Pancreas (tissue), 10 donors: ENCODE measurements at places on chromosomes 12 and 14. TPM values are rescaled to one million over a fixed set of nuclear protein-coding genes. Genes with fewer than 3 reads are reported as not detected.

Gene NCOR2
- total RNA-seq = 104 TPM

- no peaks in the 10 kb centered on the region for H3K27me3 ChIP-seq
- no peaks in the 10 kb centered on the region for H3K36me3 ChIP-seq
- H3K4me1 ChIP-seq = peaks cover 10% of the 10 kb centered on the region
Measured at GRCh38 chr14:76373456-76373855, 2.5 kb upstream of the ESRRB start.

DNA sequence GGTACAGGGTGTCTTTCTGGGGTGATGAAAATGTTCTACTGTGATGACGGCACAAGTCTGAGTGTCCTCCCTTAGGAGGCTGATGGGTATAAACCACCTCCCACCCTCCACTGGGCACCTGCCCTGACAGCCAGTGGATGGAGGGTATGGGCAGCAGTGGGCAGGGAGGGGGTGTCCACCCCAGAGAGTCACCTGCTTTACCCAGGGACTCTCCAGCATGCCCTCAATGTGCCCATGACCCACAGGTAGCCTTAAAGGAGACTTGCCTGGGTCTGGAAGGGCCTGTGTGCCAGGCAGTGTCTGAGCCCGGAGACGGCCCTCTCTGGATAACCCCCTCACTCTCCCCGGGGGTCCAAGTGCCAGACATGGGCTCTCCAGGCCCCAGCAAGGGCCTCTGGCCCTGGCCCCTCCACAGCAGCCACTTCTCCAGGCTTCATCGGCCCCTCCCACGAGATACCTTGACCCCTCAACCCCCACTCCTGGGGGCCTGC lies 38.8 kb downstream of the CCNK start:
- H3K4me3 ChIP-seq = no peak overlapping the region
- no peak overlapping the region for H3K27ac ChIP-seq
- DNase-seq = peak; percentile 49
- H3K4me1 ChIP-seq = no peaks in the 10 kb centered on the region

Gene AP5M1
- 20.4 TPM for total RNA-seq

GRCh38 chr14:83133981-83134645 lies 1600.5 kb upstream of the SEL1L start:
- no peaks in the 10 kb centered on the region for H3K27me3 ChIP-seq
- no peak for DNase-seq
- no peaks in the 10 kb centered on the region for H3K36me3 ChIP-seq
- H3K4me1 ChIP-seq = no peaks in the 10 kb centered on the region

DNA sequence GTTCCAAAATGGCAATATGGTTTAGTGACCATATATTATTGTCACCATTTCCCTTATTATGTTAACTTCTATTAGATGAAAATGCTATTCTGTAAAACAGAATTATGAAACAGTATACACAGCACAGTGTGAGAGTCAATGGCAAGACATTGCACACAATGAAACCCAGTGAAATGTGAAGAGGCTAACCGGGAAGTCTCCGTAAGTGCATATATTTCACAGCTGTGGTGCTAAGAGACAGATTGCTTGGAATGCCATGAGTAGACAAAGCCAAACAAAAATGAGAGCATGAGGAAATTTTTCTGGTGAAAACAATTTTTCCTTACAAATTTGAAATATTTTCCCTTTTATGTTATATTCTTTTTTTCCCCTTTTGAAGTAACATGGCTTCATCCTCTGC lies 49.4 kb downstream of the DYRK2 start:
- no peak for DNase-seq
- H3K4me3 ChIP-seq = no peak overlapping the region
- no peaks in the 10 kb centered on the region for H3K36me3 ChIP-seq
- H3K27ac ChIP-seq = no peak overlapping the region
- H3K4me1 ChIP-seq = no peaks in the 10 kb centered on the region

Gene LRRK2
- 9.0 TPM for total RNA-seq

DNA sequence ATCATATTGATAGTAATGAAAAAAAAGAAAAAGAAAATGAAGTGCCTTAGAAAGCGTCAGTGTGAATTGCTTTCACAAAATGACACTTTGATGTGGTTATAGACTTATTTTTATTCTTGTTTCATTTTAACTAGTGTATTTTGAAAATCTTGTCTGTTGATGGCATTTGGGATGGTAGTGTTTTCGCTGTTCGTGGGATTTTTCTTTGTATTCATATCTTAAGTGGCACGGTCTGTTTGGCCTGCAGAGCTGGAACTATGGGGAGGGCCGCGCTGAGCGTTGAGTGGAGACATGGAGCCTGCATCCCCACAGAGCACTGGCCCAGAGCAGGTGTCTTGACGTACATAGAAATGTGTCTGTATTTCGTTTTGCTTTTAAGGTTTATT lies 61.6 kb downstream of the WDR20 start:
- H3K36me3 ChIP-seq = no peaks in the 10 kb centered on the region
- no peak overlapping the region for H3K4me3 ChIP-seq
- H3K4me1 ChIP-seq = peaks cover 3% of the 10 kb centered on the region

GRCh38 chr14:101410126-101410525 lies 151.2 kb upstream of the DIO3 start:
- H3K36me3 ChIP-seq = no peaks in the 10 kb centered on the region
- H3K27me3 ChIP-seq = no peaks in the 10 kb centered on the region
- H3K27ac ChIP-seq = no peak overlapping the region
- peaks cover 11% of the 10 kb centered on the region for H3K4me1 ChIP-seq

- H3K4me1 ChIP-seq = peaks cover 8% of the 10 kb centered on the region
- peak; percentile 13 for DNase-seq
- no peaks in the 10 kb centered on the region for H3K27me3 ChIP-seq
- no peak overlapping the region for H3K27ac ChIP-seq
Measured at GRCh38 chr12:122876731-122877130, 19.2 kb downstream of the VPS37B start.

- no peak for DNase-seq
- no peaks in the 10 kb centered on the region for H3K4me1 ChIP-seq
- no peaks in the 10 kb centered on the region for H3K27me3 ChIP-seq
- no peak overlapping the region for H3K4me3 ChIP-seq
Measured at GRCh38 chr12:18429366-18429765, 168.0 kb downstream of the PIK3C2G start.

Gene NTF3
- not detected for total RNA-seq

DNA sequence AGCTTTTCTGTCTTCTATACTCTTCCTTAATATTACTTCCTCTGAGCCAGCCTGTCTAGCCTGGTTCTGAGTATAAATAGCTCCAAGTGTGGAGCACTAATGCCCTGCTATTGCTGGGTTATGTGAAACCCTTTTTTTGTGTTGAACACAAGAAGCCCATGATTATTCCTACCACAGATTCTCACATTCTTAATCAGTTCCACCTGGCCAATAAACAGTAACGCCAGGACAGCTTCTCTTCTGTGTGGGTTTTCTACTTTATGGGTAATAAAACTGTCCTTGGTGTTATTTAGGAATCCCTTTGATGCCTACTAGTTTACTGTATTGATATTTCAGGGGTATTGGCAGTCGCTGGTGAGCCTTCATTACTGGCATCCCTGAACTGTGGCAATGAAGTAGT lies 48.9 kb upstream of the LRIG3 start:
- H3K27ac ChIP-seq = no peak overlapping the region
- H3K36me3 ChIP-seq = no peaks in the 10 kb centered on the region
- H3K27me3 ChIP-seq = no peaks in the 10 kb centered on the region
- no peak for DNase-seq

Gene KRT83
- not detected for total RNA-seq

Gene DHH
- 0.53 TPM for total RNA-seq

Gene OTOGL
- total RNA-seq = 0.19 TPM

Gene NOC4L
- 10.9 TPM for total RNA-seq

Gene FOXA1
- 0.51 TPM for total RNA-seq

Gene GPRC5D
- not detected for total RNA-seq

GRCh38 chr12:325906-326305 lies 63.2 kb downstream of the KDM5A start:
- H3K27ac ChIP-seq = no peak overlapping the region
- H3K27me3 ChIP-seq = no peaks in the 10 kb centered on the region
- H3K4me3 ChIP-seq = no peak overlapping the region

DNA sequence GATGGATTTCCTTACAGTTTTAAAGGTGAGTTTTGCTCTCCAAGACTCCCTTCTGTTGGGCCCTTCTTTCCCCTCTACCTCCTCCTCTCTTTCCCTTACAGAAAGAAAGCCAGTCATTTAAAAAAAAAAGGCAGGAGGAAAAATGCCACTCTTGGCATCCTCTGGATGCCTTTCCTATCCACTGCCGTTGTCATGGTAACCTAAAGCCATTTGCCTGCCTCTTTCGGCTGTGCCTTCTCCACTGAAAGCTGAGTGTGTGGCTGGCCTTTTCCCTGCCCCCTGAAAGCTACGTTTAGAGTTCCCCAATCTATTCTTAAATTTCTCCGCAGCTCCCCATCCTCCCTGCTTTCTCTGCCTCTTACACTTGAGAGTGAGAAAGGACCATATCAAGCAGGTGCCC lies 67.1 kb downstream of the TUNAR start:
- no peak for DNase-seq
- H3K4me1 ChIP-seq = no peaks in the 10 kb centered on the region
- no peak overlapping the region for H3K4me3 ChIP-seq
- H3K36me3 ChIP-seq = no peaks in the 10 kb centered on the region
- no peak overlapping the region for H3K27ac ChIP-seq

DNA sequence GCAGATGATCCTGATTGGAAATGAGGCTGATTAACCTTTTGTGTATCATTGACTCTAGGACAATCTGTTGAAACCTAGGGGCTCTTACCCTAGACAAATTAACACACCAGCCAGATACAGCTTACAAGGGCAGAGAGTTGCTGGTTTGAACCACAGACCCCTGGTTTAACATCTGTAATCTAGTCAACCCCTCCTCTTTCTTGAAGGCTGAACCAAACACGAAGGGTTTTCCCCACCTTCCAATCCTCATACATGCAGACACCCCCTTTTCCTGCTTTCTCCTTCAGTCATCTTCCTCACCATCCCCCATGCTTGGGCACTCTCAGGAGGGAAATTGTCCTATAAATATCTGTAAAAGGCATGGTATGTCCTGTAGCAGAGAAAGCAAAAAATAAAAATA lies 126.0 kb upstream of the HIF1A start:
- peaks cover 6% of the 10 kb centered on the region for H3K4me1 ChIP-seq
- no peaks in the 10 kb centered on the region for H3K27me3 ChIP-seq
- no peaks in the 10 kb centered on the region for H3K36me3 ChIP-seq
- no peak overlapping the region for H3K4me3 ChIP-seq
- no peak for DNase-seq

Gene IFT81
- total RNA-seq = 4.0 TPM

- H3K27me3 ChIP-seq = no peaks in the 10 kb centered on the region
- H3K4me3 ChIP-seq = no peak overlapping the region
- no peaks in the 10 kb centered on the region for H3K4me1 ChIP-seq
- no peak overlapping the region for H3K27ac ChIP-seq
- DNase-seq = no peak
- no peaks in the 10 kb centered on the region for H3K36me3 ChIP-seq
Measured at GRCh38 chr12:89783359-89784060, 74.9 kb upstream of the ATP2B1 start.

DNA sequence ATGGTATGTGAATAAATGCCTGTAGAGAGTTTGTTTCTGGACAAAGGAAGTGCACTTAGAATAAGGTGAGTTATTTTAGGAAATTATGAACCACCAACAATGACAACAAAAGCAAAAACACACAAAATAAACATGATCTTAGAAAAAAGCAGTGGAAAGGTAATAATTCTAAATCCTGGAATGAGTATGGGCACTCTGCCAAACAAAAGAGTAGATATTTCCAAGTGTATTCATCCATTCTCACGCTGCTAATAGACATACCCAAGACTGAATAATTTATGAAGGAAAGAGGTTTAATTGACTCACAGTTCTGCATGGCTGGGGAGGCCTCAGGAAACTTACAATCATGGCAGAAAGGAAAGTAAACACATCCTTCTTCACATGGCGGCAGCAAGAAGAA lies 269.3 kb upstream of the NPAS3 start:
- H3K36me3 ChIP-seq = no peaks in the 10 kb centered on the region
- H3K4me1 ChIP-seq = no peaks in the 10 kb centered on the region
- no peaks in the 10 kb centered on the region for H3K27me3 ChIP-seq
- DNase-seq = no peak

DNA sequence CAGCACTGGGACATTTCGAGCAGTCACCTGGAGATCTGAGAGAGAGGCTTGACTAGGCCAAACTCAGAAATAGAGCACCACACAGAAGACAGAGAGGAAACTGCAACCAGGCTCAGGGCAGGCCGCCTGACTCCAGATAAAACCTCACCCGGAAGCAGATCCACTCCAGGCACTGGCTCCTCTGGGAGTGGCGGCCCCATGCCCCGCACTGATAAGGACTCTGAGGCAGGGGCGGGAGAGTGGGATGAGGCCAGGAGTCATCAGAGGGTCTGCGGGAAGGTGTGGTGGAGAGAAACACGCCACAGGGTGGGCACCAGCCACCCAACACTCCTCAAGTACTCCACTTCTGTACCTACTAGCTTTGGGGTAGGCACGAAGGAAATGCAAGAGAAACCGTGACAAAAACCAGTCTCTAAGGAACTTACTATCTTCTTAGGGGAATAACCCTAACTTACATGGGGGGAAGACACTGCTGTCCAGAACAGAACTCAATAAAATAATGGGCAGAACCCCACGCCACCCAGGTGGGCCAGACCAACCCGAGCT lies 71.3 kb downstream of the CHGA start:
- H3K36me3 ChIP-seq = no peaks in the 10 kb centered on the region
- H3K4me3 ChIP-seq = no peak overlapping the region
- no peak for DNase-seq
